ENCODE measurements at places on chromosomes 16 and 17.

DNA sequence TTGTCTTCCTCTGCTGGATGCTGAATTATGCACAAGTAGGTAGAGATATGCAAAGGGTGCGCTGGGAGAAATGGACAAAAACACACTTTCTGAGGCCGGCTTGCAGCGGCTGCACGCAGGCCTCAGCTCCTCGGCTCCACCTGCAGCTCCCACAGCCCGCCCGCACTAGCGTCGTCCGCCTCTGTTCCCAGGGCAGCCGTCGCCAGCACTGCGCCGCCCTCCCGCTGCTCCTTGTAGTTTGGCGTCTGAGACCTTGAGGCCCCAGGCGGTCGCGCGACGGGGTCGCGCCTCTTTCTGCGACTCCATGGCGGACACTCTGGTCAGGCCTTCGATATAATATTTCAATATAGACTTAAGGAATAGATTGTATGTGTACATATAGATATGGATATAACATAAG lies 24.8 kb downstream of the SLFN12 start:
- DNase-seq = no peak

DNA sequence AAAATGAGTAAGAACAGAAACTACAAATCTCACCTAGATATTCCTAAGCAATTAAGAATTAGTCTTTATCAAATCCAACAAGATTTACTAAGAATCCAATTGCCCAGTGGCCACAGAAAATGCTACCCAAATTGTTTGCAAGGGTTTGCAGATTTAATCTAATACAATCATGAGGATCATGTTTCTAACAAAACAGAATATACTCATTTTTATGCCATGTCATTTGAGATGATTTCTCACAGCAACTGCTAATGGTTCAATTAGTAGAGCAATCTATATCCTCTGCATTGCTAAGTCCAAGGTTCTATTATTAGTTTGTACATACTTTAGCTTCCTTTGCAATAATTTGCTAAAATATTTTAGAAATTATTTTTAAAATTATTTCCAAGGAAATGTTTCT lies 41.2 kb downstream of the HELZ start:
- DNase-seq = no peak

- no peak for DNase-seq
Observed at GRCh38 chr17:73895157-73895556, 250.9 kb upstream of the SDK2 start.

- DNase-seq = no peak
Observed at GRCh38 chr17:57994436-57994835, 6.4 kb upstream of the VEZF1 start.

DNA sequence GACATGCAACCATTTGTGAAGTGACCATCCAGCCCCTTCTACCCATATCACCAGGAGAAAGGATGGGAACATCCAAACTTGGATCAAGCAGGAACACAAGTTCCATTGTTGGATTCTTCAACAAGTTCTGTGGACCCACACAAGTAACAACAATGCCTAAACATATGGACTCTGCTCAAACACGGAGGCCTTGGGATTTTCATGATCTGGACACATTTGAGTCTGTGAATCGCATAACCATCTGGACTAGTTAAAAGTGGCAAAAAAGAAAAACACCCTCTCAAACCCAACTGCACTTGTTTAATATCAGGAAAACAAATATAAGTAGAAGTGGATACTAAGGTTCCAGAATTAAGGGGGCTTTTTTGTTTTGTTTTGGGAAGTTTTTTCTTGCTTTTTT lies 70.8 kb downstream of the TOX3 start:
- no peak for DNase-seq

GRCh38 chr16:78505544-78506366 lies 406.3 kb downstream of the WWOX start:
- DNase-seq = no peak

DNA sequence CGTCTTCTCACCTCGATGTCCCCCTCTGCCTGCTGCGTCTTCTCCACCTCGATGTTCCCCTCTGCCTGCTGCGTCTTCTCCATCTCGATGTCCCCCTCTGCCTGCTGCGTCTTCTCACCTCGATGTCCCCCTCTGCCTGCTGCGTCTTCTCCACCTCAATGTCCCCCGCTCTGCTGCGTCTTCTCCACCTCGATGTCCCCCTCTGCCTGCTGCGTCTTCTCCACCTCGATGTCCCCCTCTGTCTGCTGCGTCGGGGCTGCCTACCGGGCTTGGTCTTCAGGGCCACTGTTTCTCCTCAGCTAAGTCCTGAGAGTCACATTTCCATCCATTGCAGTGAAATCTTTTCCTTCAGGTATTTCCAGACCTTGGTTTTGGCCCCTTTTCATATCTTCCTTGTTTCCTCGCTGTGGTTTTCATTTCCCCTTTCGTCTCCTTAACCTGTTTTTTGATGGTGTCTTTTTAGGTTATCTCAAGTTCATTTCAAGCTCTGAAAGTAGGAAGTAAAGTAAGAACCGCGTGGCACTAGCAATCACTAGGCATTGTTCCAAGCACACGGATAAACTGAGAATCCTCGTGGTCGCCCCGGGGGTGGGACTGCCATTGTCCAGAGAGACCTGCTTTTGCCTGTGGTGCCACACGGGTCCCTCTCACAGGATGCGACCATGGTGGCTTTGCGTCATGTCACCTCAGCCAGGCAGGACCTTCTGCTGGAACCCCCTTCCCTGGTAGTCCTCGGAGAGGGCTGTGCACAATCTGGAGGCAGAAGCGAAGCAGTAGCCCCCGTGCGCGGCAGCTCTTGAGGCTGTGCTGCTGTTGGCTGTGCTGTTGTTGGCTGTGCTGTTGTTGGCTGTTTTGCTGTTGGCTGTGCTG lies 9.5 kb upstream of the ZNF750 start:
- DNase-seq = no peak

DNA sequence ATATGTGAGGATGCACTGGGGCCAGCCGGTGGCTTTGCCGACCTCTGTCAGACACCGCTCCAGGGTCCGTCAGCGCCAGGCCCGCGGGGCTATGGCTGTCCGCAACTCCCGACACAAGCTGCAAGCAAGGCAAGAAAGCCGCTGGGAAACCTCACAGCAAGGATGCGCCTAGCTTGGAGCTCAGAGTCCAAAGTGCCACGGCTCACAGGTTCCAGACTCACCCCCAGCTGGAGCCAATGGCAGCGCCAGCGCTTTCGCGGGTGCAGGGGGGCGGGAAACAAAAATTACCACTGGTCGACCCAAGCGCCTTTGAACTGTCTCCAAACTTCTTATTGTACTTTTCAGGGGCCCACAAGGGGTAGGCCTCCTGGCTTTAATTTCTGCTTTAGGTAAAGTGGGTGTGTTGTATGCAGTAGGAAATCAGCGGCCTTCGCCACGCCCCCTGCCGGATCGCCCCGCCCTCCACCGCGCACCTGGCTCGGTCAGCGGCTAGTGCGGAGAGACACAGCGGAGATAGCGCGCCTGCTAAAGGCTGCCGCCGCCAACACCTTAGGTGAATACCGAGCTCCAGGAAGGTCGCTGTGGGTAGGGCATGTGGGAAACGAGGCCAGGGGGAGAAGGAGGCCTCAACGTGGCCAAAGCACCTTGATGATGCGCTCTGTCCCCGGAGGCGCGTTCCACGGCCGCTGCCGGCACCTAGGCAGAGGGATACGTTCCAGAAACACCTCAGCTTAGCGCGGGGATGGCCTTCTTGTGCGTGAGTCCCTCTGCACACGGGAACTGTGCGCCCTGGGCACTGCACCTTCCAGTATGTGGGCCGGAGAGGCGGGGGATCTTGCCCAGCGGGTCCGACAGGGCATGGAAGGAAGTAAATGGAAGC lies 61.0 kb upstream of the RBL2 start:
- no peak for DNase-seq

DNA sequence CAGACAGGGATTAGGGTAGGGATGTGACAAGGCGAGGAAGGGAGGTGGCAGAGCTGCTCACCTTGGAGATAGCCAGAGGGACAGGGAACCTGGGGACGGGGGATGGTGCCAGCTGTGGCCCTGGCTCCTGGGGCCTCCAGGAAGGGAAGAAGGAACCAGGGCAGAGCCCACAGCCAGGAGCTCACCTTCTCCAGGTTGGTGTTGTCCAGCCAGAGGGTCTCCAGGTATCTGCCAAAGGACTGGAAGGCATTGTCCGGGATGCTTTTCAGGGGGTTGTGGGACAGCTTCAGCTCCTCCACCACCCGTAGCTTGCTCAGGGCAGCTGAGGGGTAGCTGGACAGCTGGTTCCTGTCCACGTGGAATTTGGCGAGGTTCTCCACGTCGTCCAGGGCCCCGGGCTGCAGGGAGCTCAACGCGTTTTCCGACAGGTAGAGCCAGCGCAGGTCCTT lies 801 bp downstream of the CHAD start:
- DNase-seq = no peak

DNA sequence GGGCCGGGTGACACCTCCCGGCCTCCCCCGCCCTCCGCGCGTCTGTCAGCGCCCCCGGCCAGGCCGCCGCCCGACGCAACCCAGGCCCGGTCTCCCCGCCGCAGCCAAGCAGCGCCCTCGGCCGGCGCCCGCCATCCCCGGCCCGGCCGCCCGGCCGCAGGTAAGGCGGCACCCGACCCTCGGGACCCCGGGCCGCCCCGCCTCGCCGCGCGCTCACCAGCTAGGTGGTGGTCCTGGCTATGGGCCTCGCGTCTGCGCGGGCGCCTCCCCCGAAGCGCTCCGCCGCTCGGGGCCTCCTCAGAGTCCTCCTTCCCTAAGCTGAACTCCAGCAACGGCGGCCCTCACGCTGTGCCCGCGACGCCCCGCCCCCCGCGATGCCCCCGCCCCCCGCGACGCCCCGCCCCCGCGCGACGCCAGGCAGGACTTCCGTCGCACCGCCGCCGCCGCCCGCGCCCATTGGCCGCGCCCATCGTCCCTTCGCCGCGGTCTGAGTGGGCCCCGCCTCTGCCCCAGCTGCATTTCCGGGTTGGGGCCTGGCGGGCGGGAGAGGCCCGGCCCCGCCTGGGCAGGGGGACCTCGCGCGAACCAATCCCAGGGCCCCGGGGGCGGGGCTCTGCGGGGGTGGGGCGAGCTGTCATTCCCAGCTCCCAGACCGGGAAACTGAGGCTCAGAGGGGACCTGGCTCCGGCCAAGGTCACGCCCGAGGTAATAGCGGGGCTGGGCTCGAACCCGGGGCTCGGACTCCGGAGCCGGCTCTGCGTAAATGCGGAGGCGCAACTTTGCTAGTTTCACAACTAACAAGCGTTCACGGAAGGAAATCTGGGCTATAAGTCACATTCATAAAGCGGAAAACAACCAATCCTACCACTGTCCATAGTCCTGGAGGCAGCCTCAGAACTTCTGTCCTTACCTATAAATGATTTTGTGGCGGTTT lies 9.0 kb upstream of the KCTD5 start:
- DNase-seq = peak; percentile 78

- DNase-seq = no peak
Observed at GRCh38 chr17:49327835-49328784, 33.9 kb downstream of the ZNF652 start.

DNA sequence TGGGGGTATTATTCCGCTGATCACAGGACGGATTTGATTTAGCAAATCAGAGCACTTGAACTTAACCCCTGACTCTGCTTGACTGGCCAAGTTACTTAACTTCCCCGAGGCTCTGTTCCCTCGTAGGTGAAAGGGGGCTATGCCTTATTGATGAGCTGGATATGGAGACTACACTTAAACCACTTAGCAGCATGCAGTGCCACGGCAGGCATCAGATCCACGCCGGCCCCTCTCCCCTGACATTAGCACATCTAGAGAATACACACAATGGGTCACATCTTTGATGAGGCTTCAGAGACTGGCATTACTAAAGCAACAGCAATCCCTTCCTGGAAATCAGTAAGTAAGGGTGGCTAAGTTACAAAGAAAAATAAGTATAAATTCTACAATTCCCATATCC lies 71.0 kb downstream of the ABCC12 start:
- no peak for DNase-seq

- DNase-seq = no peak
Observed at GRCh38 chr17:56690441-56691291, 97.2 kb downstream of the NOG start.

DNA sequence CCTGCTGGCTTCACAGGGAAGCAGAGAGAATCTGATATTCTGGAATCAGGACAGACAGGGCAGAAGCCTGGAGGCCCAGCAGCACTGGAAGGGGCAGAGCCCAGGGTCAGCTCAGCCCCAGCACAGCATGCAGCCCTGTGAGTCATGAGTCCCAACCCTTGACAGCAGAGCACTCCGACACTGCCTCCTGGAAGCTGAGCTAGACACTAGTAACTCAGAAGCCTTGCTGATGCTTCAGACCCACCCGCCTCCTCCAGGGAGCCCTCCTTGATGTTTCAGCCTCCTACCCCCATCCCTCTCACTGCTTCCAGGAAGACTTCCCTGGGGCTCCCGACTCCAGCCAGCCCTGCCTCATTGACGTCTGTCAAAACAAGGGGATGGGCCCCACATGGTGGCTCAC lies 6.9 kb downstream of the CAMKK1 start:
- no peak for DNase-seq

DNA sequence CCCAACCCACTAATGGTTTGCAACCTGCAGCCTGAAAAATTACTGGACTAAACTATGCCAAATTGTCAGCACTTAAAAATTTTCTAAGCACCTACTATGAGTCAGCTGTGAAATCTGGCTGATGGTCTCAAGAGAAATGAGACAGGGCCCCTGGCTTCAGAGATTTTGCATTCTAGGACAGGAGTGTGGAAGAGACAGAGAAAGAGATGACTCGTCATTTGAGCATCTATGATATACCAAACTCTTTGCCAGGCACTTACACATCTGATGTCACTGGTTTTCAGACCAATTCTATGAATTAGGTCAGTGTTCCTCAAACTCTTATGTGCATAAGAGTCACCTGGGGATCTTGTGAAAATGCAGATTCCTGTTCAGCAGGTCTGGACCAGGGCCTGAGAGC lies 44.4 kb downstream of the CLEC19A start:
- no peak for DNase-seq

GRCh38 chr16:3202903-3203539 lies 15.0 kb downstream of the OR1F1 start:
- DNase-seq = no peak

DNA sequence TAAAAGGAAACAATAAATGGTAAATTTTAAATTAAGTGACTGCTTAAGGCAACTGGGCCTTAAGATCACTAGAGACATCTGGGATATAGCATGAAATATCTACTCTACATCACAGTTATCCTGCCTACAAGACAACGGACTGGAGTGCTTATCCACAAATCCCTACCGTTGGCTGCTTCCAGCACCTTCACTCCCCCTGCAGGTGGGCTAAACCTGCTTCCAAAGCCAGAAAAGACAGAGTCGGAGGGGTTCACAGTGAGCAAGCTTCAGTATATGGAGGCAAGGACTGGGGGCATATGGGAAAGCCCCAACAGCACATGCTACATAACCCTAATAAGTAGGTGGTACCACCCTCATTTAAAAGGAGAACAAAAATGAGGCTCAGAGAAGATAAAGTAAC lies 45.3 kb downstream of the GRIN2A start:
- DNase-seq = no peak
